ENCODE measurements at places on chromosomes 12 and 14. TPM values are rescaled to one million over a fixed set of nuclear protein-coding genes. Genes with fewer than 3 reads are reported as not detected.
A peak's percentile ranks its signal among the peaks of the same experiment; 100 is the strongest.

VRTN gene
- not detected for total RNA-seq

DNA sequence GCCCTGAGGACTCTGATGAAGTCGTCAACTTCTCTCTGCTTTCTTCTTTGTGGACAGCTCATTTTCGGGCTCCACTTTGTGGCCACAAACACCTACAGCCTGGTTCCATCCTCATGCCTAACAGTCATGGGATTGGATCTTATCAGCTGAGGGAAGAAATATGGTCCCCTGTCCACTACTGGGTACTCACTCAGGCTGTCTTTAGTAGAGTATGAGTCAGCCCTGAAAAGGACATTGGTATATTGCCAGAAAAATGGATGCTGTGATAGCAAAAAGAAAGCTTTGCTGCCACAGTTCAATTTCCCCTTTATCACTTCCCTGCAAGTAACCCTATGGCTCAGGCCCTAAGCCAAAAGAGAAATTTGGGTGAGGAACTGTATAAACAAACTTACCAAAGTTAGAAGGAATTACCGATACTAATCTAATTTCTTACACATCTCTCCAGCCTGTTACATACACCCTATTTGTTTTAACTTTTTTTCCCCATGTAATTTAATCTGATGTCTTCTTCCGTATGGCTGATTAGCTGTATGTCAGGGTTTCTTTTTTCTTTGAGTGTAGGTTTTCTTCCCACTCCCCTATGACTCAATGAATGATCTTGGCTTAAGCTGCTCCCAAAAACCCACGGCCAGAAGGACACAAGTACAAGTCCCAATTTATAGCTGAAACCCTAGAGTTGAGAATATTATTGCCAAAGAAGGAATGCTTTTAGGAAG, 29.1 kb downstream of the MTHFD1 start:
- no peaks in the 10 kb centered on the region for H3K27me3 ChIP-seq
- peaks cover 41% of the 10 kb centered on the region for H3K36me3 ChIP-seq
- no peak overlapping the region for H3K4me3 ChIP-seq
- no peak overlapping the region for H3K27ac ChIP-seq

GRCh38 chr14:104644656-104645378, 40.2 kb upstream of the TMEM179 start:
- no peak overlapping the region for H3K27ac ChIP-seq
- H3K4me3 ChIP-seq = no peak overlapping the region
- no peaks in the 10 kb centered on the region for H3K36me3 ChIP-seq
- peaks cover 4% of the 10 kb centered on the region for H3K4me1 ChIP-seq

GRCh38 chr14:95025218-95025617, 132.1 kb downstream of the DICER1 start:
- peaks cover 4% of the 10 kb centered on the region for H3K4me1 ChIP-seq
- H3K4me3 ChIP-seq = no peak overlapping the region
- H3K27ac ChIP-seq = no peak overlapping the region
- DNase-seq = no peak
- no peaks in the 10 kb centered on the region for H3K36me3 ChIP-seq

GRCh38 chr14:67440513-67440912, 28.5 kb upstream of the PLEK2 start:
- no peak overlapping the region for H3K4me3 ChIP-seq
- no peak for DNase-seq
- no peak overlapping the region for H3K27ac ChIP-seq
- H3K36me3 ChIP-seq = no peaks in the 10 kb centered on the region
- no peaks in the 10 kb centered on the region for H3K4me1 ChIP-seq

DNA sequence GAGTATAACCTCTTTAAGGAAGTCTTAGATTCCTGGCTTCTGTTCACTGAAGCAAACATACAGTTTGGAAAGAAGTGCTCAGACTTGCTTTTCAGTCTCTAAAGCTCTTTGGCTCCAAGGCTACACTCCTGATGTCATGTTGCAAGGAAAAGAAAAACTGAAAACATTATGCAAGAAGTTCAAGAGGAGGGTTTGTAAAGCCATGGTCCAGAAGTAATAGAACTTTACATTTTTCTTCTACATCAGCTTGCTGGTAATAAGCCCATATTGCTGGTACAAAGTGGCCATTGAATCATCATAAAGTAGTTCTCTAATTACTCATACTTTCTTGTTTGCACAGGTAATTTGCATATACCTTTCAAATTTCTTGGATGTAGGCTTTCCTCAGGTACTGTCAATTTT, 83.6 kb downstream of the BBS10 start:
- no peaks in the 10 kb centered on the region for H3K36me3 ChIP-seq
- H3K4me3 ChIP-seq = no peak overlapping the region
- H3K27ac ChIP-seq = no peak overlapping the region
- DNase-seq = no peak
- H3K27me3 ChIP-seq = peaks cover 12% of the 10 kb centered on the region
- H3K4me1 ChIP-seq = peaks cover 4% of the 10 kb centered on the region

GRCh38 chr14:36852981-36853691, 191.5 kb downstream of the PAX9 start:
- H3K27ac ChIP-seq = no peak overlapping the region
- DNase-seq = no peak
- no peak overlapping the region for H3K4me3 ChIP-seq
- no peaks in the 10 kb centered on the region for H3K27me3 ChIP-seq
- H3K36me3 ChIP-seq = no peaks in the 10 kb centered on the region

DNA sequence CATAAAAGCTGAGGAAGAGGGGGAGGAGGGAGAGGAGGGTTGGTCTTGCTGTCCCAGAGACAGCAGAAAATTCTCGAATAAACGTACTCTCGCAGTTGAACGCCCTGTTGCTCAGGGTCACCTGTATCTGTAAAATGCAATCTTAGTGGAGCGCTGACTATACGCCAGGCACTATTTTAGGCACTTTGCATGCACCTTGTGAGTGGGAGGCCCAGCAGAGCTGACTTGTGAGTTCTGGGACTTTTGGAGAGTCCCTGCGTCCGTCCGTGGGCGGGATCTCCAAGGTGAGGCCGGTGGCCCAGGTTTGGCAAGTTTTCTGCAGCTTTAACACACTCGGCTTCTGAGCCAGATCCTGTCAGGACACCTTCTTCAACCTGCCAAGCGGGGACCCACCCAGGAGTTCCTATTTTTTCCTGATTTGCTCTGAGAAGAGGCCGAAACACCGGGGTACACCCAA, 32.5 kb upstream of the PLEKHG6 start:
- H3K4me3 ChIP-seq = peak overlapping the region; percentile 74
- peaks cover 38% of the 10 kb centered on the region for H3K27me3 ChIP-seq
- H3K27ac ChIP-seq = no peak overlapping the region
- DNase-seq = no peak

- no peak overlapping the region for H3K4me3 ChIP-seq
- no peaks in the 10 kb centered on the region for H3K4me1 ChIP-seq
- no peaks in the 10 kb centered on the region for H3K36me3 ChIP-seq
- H3K27ac ChIP-seq = no peak overlapping the region
- no peak for DNase-seq
Observed at GRCh38 chr12:110244372-110244771, 36.7 kb upstream of the ATP2A2 start.
